ENCODE measurements at places on chromosomes 7 and 10.

DNA sequence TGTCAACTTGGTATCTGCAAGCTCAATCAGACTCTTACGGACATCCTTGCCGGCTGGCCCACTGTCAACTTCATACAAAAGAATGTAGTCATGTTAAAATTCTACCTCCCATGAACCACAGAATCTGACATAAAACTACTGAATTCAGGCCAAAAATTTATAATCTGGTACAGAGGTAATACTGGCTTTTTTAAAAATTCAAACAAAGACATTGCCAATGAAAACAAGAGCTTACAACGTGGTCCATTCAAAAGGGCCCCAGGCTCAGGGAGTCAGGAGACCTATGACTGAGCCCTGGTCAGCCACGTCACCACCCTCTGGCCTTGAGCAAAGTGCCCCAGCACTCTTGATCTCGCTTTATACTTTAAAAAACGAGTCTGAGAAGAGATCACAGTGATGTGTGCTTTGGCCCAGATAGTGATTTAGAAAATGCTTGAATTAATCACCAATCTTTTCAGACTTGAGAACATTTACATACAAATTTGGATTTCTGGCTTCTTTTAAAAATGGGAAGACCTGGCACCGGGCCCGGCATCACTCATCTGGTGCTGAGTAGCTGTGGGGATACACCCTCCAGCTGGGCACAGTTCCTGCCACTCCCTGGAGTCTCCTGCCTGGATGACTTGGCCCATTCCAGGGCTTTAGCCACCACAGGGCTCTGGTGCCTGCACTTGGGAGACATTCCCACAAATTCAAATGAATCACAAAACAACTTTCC, 94.1 kb downstream of the PIP4K2A start:
- no peak for DNase-seq

GRCh38 chr7:100077205-100077604, 4.3 kb downstream of the ZNF3 start:
- no peak for DNase-seq

- DNase-seq = no peak
These were observed 132.2 kb downstream of the BBS9 start for GRCh38 chr7:33261585-33261984.

GRCh38 chr7:45129181-45129800, 17.8 kb upstream of the TBRG4 start:
- DNase-seq = no peak

GRCh38 chr10:15796098-15796759, 64.1 kb downstream of the MINDY3 start:
- peak; percentile 2 for DNase-seq

All from NCI-H526 (cell line).